ENCODE measurements at places on chromosomes 12 and 14.

GRCh38 chr14:43308421-43309110, 1198.5 kb downstream of the FSCB start:
- no peak for DNase-seq

DNA sequence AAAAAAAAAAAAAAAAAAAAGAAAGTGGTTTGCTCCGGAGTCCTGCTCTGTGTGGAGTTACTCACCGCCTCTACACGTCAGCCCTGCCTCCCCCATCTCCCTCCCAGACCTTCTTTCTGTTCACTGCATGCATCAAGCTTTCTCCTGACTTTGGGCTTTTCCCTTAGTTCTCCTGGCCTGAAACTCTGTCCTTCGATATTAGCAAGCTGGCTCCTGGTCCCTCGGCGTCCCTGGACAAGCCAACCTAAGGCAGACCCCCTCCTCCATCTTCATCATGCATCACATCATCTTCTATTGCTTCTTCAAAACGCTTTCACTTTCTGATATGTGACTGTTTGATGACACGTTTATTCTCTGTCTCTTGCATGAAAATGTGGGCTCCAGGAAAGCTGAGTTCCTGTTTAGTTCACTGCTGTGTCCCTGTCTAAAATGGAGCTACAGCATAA, 40.6 kb downstream of the SLC15A4 start:
- DNase-seq: no peak

DNA sequence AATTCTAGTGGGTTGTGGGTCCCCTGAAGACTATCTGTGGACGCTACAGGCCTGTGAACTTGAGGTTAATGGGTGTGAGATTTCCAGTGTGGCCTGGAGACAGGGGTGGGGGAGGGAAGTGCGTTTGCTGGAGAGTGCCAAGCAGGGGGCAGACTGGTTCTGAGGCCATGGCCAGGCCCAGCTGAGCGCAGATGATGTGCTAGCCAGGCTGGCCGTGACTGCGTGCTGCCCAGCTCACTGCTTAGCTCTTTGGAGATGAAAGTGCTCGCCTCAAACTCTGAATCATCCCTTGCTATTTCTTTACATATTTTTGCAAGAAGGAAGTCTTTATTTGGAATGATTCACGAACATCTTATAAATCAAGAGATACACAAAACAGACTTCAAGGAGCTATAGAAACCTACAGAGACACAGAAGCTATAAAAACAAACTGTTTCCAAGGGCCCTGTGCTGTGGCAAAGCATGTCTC, 75.2 kb upstream of the PLEKHG3 start:
- DNase-seq: no peak

DNA sequence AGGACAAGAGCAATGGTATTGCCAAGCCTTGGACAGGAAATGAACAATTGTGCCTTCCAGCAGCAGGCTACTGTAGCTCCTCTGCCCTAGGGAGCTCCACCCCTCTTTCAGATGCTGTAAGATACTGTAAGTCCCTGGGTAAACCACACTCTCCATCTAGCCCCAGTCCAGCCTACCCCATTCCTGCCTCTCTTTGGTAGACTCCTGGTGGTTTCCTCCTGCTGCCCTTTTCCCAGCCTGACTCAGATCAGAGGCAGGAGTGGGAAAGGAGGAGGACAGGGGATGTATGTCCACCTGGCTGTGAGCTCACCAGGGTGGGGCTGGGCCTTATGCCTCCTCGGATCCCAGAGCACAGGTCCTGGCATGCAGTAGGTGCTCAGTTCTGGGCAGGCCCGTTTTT, 174.6 kb downstream of the ESRRB start:
- DNase-seq: no peak

DNA sequence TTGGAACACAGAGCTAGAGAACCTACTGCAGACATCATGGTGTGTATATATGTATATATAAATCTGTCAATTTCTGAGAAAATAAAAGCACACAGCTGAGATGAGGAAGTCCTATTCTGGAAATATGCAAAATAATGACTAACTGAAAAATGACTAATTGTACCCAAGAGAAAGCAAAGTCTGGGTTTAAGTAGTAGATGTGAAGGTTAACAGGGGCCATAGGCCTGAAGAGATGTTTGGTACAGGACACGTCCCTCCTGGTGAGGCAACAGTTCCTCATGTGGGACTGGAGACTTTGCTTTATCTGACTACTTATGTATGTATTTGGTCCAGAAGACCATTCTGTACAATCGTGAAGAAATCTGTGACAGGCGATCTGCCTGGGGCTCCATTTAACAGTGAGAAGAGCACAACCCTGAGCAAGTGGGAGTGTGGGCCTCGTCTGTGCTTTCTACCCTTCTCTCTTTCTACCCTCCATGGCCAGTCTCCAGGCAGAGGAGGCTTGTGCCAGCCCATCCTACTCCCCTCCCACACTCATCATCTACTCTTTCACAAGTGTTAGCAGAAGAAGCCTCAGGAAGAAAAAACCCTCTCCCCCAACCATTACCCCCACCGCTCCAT, 67.5 kb downstream of the SLC41A2 start:
- DNase-seq: no peak

- no peak for DNase-seq
Measured at GRCh38 chr12:108611884-108612415, 14.1 kb upstream of the TMEM119 start.

- no peak for DNase-seq
Measured at GRCh38 chr12:119715268-119715620, 47.3 kb downstream of the PRKAB1 start.

Data from left ventricle myocardium inferior (tissue), 1 donor.